ENCODE measurements at places on chromosomes 12 and 14.

DNA sequence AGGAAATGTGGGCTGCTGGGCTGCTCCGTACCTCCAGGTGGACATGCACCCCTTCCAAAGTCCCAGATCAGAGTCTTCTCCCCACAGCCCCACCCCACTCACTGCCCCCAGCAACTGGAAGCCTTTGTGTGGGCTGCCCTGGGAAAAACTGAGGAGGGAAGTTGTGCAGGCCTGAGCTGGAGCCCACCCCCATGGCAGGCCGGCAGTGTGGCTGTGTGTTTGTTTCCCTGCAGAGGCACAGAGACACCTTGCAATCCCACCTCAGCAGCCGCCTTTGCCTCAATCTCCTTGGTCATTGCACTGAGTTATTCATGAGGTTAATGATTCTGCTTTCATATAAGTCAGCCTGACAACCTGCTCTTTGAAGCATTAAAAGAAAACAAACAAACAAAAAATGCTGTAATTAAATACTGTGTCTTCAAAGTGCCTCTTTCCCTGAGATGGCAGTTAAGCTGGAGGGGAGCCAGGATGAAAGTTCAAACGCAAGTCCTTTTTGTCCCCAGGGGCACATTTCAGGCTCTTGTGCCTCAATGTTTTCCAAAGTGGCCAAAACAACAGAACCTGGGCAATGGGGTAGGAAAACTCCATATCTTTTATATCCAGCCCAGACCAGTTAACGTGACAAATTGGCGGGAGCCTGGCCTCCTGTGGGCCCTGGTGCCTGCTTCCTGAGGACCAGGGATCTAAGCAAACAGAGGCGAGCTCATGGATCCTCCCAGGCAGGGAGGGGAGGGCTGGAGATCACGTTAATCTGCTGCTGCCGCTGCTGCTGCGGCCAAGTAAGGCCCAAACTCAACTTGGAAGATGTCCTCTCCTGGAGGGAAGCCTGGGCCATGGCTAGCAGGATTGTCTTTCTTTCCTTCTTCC lies 51.9 kb upstream of the TSPAN11 start:
- DNase-seq = no peak

GRCh38 chr12:122079033-122079531 lies 526 bp downstream of the MLXIP start:
- DNase-seq = peak; percentile 10

DNA sequence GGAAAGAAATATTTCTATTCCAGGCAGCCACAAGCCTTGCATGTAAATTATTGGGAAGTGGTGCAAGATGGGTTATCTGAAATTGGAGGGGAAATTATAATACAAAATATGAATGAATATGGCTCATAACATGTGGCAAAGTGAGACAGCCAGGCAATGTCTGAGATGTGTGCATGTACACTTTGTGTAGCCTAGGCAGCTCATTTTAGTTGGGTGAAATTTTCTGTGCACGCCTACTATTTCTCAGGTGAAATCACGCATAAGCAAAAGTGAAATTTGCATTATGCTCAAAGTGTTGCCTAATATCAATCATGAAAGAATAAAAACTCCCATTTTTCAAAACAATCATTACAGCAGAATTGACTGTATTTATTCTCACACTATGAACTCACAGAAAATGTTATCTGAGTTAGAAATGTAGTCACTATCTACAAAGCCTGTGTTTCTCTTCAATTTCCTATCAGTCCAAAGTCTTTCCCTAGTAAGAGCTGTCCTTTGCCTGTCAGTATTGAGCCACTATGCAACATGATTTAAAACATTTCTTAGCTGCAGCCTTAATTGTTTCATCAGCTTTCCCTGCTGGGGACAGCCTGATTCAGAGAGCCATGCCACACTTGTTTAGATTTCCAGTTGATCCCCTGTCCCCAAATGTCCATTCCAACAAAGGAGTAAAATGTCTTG lies 80.7 kb downstream of the EPS8 start:
- no peak for DNase-seq

DNA sequence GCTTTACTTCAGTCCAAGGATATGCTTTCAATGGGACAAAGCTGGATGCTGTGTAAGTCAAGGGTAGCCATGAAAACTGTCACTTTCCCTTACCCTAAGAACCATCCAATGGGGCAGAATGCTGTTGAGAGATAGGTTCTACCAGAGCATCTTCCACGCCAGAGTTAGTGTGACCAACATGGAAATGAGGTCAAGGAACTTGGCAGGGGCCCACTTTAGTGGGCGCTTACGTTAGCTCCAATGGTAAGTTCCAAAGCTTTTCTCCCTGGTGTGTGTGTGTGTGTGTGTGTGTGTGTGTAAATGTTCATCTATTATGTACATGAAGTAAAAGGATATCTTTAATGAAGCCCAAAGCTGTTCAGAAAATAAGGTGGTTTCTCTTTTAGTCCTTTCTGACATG lies 124.1 kb downstream of the GTF2A1 start:
- no peak for DNase-seq

DNA sequence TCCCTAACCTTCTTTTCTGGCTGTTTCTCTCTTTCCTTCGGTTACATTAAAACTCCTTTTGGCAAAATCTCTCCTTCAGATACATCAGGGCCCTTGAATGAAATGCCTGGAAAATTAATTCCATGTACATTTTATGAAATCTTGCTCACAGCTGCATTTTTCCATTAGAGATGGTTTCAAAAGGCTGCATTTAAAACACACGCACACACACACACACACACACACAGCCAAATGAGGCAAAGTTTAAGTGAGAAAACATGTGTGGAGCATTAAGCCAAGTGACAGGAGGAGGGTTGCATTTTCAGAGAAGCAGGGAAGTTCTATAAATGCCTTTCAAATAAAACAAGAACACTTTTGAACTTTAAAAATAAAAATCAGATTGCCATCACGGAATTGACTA lies 216.4 kb downstream of the LRIG3 start:
- DNase-seq = no peak

GRCh38 chr14:46399049-46399448 lies 252.5 kb downstream of the RPL10L start:
- DNase-seq = no peak

GRCh38 chr12:71551529-71551928 lies 111.9 kb downstream of the LGR5 start:
- peak; percentile 17 for DNase-seq

GRCh38 chr14:44846232-44846824 lies 115.4 kb downstream of the KLHL28 start:
- DNase-seq = peak; percentile 37

DNA sequence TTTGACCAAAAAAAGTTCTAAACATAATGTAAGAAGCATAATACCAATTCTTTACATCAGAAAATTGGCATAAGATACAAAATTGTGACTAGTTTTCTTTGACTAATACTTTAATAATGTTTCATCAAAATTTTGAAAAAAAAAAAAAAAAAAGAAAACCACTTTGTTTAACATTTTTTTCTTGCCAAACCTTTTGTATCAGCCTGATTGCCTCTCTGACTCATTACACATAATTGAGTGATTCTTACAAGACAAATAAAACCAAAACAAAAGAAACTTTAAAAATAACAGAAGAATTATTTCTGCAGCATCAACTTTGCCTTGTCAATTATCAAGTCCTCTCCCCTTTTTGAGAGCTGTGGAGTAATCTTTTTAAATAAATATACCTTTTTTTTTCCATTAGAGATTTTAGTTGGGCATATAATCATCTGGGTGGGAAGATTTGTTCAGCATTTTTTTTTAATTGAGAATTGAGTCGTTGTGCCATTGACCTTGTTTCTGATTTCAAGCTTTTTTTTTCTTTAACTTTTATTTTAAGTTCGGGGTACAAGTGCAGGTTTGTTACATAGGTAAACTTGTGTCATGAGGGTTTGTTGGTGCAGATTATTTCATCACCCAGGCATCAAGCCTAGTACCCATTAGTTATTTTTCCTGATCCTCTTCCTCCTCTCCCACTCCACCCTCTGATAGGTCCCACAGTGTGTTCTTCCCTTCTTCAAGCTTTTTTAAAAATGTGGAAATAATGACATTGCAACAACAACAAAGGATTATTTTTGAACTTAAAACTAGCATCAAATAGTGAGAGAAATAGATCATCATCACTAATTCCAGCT lies 45.8 kb upstream of the HMGA2 start:
- no peak for DNase-seq

DNA sequence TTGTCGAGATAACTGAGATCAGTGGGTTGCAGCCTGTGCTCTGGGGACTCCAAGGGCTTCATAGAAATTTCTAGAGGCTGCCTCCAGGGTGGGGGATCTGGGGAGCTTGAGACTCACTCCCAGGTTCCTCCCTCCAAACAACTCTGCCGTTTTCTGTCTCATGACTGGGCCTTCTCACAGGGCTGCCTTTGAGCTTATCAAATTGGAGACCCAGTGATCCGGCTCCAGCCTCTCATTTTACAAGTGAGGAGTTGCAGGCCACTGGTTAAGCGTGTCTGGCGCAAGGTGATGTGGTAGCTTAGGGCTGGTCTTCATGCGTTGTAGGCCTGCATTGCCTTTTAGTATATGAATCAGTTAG lies 85.8 kb downstream of the SLC25A47 start:
- no peak for DNase-seq

GRCh38 chr12:95615749-95616148 lies 64.5 kb upstream of the USP44 start:
- no peak for DNase-seq

GRCh38 chr12:14558473-14558959 lies 9.2 kb downstream of the PLBD1 start:
- peak; percentile 54 for DNase-seq

Data from MV-4-11 (cell line).